ENCODE measurements at places on chromosomes 12 and 14.

DNA sequence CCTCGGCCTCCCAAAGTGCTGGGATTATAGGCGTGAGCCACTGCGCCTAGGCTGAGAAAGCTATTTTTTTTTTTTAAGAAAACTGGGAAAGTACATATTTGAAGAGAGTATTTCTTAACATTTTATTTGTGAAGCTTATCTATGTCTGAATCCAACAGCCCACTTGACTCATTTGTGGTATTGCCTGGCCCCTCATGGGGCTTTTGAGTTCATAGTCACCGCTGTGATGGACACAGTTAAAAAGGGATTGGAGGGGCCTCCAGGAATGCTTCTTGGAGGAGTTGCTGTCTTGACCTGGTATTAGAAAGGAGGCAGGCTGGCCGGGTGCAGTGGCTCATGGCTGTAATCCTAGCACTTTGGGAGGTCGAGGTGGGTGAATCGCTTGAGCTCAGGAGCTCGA is 26.5 kb downstream of the BCL7A start:
- no peak for DNase-seq

GRCh38 chr12:26953447-26953846 is 15.2 kb downstream of the FGFR1OP2 start:
- DNase-seq: no peak

GRCh38 chr12:7018350-7019042 is at the start of gene LPCAT3:
Gene LPCAT3 (minus strand): TSS chr12:7018476. CDS start chr12:7018424, 52 bp downstream.
- DNase-seq: peak; percentile 96

- no peak for DNase-seq
These were observed 4.6 kb upstream of the VRK1 start for GRCh38 chr14:96792591-96792990.

DNA sequence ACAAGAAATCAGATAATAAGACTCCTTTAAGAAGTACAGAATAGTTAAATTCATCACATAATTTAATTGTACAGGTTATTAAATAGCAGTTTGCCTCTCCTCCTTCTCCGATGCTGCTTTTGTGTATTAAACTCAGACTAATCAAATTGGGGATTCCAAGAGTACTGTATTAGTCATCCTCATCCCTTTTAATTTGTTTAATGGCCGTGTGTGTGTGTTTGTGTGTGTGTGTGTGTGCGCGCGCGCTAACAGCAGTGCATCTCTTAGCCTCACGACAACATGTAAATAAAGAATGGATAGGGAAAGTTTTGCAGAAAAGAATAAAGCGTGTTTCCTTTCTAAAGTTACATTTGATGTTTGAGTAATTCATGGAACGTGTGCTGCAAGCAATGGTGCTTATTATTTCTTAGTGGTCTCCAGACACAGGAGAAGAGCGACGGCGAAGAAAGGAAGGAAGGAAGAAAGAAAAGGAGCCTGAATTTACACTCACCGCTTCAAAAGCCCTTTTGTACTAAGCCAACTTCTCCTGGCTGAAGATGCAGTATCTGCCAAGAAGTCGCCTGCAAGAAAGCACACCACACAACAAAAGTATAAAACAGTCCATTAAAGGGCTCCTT is 220.3 kb downstream of the ASCL1 start:
- no peak for DNase-seq

All from stimulated activated CD4-positive, alpha-beta T cell treated with anti-CD3 and anti-CD28 coated beads, Interleukin-4, amount 100 ng/mL, for 48 hours (primary cell).